Panc1 (cell line): ENCODE measurements at places on chromosomes 5 and 9.

DNA sequence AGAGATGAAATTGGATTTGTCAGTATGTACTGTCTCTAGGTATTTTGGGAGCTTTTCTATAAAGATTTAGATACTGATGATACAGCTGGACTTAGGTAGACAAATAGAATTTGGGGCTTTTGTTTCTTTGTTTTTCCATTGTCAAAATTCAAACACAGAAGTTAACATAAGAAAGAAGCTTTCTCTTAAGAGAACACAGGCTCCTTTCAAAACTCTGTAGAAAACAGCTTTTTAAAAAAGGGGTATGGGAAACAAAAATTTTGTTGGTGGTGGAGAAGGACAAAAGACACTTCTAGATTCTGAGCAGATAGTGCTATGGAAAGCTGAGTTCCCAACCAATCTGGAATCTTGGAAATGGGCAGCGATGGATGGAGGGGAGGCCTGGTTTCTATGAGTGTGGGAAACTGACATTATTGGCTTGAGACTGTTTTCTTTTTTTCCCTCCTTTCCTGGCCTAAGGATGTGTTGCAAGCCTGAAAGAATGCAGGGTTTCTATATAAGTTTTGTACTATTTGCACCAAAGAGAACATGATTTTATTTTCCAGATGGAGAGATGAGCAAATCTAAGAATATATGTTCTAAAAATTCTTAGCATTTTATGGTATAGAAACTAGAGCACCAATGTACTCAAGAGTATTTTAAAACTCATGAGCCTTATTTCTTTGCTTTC lies 240.0 kb downstream of the PRR16 start:
- no peak for DNase-seq

- DNase-seq = no peak
Observed at GRCh38 chr9:120974921-120975320, 48.3 kb upstream of the TRAF1 start.

DNA sequence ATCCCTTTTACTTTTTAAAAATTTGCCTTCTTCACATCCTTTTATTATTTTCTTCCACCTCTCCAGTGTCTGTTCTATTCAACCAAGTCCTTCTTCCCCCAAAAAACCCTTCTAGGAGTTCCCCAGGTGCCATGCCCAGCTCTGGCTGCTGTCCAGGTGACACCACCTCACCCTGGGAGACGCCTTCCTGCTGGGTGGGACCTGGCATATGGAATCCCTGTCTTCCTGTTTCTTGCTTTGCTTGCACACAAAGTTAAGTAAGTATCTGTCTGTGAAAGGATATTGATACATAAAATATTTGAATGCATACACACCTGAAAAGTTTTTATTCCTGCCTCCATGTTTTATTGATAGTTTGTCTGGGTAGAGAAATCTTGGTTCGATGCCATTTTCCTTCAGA lies 23.1 kb upstream of the MED10 start:
- no peak for DNase-seq

GRCh38 chr9:69090946-69091345 lies 55.4 kb downstream of the FXN start:
- no peak for DNase-seq

DNA sequence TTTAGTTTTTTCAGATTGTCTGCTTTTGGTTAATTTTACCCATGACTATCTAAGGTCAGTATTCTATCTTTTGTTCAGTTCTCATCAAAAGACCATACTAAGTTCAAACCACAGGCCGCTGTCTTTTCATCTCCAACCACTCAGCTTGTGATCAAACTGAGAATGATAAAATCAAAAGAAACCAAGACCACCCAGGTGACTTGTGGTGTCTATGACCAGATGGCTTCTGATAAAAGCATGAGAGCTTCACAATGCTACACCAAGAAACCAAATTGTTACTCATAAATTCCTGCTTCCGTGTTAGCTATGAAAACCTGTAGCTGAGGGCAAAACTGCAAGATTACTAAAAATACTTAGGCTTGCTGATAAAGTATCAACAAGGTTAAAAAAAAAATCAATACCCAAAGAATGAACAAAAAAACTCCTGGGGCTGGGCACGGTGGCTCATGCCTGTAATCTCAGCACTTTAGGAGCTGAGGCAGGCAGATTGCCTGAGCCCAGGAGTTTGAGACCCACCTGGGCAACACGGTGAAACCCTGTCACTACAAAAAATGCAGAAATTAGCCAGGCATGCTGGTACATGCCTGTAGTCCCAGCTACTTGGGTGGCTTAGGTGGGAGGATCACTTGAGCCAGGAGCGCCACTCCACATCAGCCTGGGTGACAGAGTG lies 25.8 kb upstream of the GPX8 start:
- no peak for DNase-seq

DNA sequence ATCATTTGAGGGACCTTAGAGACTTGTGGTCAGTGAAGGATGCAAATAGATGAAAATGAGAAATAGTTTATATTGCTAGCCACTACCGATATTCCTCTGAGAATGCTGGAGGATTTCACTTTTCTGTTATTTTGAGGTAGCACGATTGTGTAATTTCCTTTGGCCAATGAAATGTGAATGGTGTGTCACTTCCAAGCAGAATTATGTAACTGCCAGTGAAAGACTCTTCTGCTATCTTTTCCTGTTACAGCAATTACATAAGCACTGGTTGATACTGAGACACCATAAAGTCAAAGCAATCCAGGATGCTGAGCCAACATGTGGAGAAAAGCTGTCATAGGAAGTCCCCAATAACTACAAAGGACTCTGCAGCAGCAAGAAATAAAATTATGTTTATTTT lies 3.6 kb upstream of the PCDHA2 start:
- DNase-seq = no peak

DNA sequence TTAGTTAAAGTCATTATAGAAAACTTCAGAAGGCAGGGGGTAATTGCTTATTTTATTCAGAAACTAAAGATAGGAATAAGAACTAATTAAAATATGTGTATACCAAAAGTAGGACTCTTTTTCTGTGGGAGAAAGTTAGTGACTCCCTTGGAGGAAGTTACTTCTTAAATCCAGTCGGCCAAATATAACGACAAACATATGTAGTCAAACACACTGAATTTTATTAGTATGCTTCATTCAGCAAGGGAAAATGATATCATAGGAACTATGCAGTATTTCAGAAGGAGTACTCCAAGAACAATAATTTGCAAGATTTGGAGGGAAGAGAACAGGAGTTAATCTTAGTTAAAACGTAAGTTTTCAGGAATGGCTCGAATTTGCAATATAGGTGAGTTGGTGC lies 432.6 kb downstream of the CYLC2 start:
- DNase-seq = no peak

DNA sequence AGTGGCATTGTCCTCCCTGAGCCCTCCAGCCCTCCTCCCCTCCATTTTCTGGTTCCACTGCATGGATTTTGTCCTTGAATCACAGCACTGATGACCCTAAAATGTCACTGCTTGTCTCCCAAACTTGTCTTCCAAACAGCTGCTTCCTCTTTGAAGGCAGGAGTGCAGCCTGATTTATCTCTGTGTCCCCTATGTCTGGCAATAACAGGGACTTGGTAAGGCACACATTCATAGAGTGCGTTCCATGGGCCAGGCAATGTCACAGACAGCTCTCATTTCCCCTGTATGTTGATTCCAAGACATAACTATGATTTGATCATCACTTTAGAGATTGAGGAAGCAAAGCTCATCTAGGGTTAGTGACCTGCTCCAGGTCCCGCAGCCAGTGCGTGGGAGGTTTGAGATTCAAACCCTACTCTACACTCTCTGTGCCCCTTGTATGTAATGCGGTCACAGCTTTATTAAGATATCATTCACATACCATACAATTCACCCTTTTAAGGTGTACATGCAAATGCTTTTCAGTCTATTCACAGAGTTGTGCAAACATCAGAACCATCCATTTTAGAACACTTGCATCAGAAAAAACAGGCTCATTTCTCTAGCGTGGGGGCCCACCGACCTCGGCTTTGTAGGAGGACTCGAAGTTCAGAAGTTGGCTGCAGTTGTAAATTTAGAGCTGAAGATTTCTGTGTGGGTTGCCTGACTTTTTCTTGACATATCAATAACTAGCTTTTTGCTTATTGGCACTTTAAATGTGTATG lies 28.4 kb upstream of the BOD1 start:
- no peak for DNase-seq

DNA sequence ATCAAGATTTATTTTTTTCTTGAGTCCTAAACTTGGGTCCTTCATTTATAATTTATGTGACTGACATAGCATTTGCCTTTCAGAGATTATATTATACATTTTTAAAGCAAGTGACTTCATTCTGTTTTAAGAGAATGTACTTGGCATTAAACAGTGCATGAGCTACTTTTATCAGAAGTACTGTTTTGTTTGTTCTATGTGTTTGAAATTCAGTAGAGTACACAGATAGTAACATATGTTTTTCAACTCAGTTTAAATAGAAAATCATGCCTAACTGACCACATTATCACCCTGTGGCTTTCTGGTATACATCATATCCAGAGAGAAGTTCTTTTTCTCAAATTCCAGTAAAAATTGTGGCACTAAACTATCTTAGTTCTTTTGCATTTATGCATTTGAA lies 335.3 kb upstream of the CDH18 start:
- DNase-seq = no peak

DNA sequence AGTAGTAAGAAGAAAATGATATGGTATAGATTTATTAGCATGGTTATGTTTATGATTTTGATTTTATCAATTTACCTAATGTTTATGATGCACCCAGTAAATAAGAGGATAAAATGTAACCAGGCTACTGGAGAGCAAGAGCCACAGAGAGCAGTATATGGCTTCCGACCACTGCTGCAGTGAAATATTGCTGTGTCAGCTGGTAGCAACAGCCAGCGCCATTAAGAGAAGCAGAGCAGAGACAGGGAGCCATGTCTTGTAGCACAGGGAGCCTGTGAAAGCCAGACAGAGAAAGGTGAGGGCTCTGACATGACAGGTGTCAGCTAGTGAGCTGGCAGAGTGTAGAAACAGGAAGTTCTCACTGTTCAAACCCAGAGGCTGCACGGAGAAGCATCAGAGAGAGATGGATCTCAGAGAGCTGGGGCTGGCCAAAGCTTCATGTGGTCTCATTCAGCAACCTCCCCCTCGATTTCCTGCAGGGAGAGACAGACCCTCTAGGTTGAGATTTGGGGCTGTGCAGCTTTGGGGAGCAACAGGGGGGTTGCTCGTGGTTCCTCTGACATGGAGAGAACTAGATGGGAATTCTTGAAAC lies 202.1 kb downstream of the MED10 start:
- no peak for DNase-seq
